ENCODE measurements at places on chromosomes 4 and X.

- no peak for DNase-seq
These were observed 257.6 kb upstream of the CLNK start for GRCh38 chr4:10942156-10942555.

DNA sequence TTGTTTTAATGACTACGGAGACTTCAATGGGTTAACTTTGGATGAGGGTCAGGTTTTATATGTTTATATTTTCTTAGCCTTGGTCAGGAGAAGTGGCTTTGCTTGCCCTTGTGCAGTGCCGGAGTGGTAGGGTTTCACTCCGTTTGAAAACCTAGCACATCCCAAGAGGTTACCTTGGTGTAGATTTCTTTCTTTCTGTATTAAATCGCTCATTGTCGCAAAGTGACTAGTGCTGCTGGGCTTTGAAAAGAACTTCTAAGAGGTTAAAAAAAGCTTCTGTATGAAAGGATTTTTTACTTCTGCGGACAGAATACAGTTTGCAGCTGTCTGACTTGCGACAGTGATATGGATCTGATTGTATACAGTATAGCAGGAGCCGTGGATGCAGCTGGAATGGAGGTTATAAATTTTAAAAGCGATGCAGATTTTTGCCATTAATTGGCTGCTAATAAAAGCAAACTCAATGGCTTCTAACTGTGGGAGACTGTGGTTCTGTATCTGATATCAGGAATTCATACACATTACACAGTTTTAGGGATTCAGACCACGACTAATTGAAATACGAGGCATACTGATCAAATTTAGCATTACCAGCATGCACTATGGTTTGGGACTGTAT, 340.9 kb upstream of the PITX2 start:
- no peak for DNase-seq

GRCh38 chrX:10486373-10486772, 134.0 kb downstream of the MID1 start:
- no peak for DNase-seq

GRCh38 chrX:53253293-53254020, 27.9 kb downstream of the IQSEC2 start:
- DNase-seq: no peak

DNA sequence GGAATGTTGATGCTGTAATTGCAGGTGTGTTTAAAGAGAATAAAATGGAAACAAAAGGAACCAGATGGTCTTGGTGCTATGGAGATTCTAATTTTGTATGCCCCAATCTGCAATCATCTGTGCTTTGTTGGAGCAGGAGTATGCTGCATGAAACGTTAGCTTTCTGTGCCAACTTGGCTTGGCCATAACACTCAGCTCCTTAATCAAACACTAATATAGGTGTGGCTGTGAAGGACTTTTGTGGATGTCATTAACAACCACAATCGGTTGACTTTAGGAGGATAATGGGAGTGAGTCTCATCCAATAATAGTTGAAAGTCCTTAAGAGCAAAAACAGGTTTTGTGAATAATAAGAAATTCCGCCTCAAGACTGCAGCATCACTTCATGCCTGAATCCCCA, 399.2 kb downstream of the NLGN4X start:
- no peak for DNase-seq

DNA sequence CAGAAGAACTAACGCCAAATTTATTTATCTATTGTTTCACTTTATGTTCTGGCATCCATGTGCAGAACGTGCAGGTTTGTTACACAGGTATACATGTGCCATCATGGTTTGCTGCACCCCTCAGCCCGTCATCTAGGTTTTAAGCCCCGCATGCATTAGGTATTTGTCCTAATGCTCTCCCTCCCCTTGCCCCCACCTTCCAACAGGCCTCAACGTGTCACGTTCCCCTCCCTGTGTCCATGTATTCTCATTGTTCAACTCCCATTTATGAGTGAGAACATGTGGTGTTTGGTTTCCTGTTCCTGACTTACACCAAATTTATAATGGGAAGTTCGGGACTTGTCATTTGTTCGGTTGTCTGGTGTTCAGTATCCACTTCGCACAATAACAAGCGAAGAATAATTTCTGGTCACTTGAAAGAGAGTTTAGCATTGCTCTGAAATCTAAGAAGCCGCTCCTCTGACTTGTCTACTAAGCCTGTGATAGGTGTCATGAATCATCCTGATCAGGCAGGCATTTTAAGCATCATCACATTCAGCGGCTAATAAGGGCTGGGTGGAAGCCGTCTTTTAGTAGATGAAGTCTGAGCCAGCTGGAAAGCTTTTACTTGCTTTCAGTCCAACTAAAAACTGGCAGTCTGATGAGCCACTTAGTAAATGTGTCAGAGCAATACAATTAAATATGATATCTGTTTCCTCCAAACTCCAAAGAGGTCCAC, 1065.7 kb upstream of the PABPC4L start:
- DNase-seq: no peak

GRCh38 chr4:8235224-8235623, 34.3 kb upstream of the HTRA3 start:
- DNase-seq: no peak

GRCh38 chr4:38308728-38309311, 348.6 kb downstream of the PTTG2 start:
- DNase-seq: no peak

DNA sequence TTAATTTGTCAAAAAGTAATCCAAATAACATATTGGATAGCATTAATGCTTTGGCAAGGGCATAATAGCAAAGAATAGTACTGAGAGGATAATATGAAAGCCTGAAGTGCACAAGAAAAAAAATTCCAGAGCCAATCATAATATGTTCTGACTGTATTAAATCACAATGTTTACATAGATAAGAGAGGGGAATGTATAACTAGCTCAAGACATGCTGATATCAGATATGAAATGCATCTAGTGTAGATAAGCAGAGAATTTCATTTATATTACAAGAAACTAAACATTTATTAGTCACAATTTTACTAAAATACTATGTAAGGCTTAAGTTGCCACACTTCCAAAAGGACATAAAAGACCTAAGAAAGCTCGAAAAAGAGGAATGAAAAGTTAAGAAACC, 193.3 kb downstream of the BANK1 start:
- no peak for DNase-seq

- no peak for DNase-seq
These were observed 1026.6 kb downstream of the RAPGEF2 start for GRCh38 chr4:160129439-160129838.

DNA sequence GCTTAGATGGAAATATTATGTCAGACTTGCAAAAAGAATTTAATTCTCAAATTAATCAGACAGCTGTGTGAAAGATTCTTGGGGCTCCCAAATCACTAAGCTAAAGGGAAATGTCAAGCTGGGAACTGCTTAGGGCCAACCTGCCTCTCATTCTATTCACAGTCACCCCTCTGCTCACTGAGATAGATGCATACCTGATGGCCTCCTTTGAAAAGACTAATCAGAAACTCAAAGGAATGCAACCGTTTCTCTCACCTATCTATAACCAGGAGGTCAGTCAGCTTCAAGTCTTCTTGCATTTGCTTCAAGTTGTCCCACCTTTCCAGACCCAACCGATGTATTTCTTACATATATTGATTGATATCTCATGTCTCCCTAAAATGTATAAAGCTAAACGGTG, 882.7 kb downstream of the CENPC start:
- DNase-seq: no peak

DNA sequence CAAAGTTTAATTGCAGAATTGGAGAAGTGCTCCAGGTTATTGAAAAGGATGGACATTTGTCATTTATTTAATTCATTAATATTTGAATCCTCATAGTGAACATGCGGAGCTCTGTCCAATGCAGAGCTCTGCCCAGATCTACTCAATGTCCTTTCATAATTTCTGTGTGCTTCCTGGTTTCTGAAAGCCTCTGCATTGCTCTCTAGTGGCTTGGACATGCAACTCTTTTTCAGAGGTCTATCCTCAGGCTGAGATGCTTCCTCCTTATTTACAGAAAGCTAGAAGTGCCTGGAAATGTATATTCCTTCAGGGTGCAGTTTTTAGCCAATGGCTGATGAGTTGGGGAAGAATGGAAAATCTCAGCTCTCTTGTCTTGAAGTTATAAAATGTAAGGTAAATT, 786.1 kb upstream of the AADAT start:
- no peak for DNase-seq

- no peak for DNase-seq
These were observed 425.0 kb upstream of the ATOH1 start for GRCh38 chr4:93403571-93403970.

DNA sequence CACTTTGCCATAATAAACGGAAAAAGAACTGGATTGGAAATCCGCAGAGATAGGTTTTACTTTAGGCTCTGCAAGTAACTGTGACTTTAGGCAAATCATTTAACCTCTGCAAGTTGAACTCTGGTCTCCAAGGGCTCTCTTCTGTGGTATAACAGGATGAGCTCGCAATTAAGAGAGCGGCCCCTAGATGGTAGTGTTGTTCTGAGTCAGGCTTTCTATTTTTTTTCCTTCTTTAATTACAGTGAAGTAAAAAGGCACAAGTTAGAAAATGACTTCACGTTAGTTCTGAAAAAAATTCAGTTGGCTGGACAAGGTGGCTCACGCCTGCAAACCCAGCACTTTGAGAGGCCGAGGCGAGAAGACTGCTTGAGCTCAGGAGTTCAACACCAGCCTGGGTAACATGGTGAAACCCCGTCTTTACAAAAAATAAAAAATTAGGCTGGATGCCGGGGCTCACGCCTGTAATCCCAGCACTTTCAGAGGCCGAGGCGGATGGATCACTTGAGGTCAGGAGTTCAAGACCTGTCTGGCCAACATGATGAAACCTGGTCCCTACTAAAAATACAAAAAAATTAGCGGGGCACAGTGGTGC, 18.0 kb downstream of the RPS3A start:
- peak; percentile 38 for DNase-seq

GRCh38 chr4:179626687-179627086, 2184.4 kb upstream of the AGA start:
- no peak for DNase-seq

DNA sequence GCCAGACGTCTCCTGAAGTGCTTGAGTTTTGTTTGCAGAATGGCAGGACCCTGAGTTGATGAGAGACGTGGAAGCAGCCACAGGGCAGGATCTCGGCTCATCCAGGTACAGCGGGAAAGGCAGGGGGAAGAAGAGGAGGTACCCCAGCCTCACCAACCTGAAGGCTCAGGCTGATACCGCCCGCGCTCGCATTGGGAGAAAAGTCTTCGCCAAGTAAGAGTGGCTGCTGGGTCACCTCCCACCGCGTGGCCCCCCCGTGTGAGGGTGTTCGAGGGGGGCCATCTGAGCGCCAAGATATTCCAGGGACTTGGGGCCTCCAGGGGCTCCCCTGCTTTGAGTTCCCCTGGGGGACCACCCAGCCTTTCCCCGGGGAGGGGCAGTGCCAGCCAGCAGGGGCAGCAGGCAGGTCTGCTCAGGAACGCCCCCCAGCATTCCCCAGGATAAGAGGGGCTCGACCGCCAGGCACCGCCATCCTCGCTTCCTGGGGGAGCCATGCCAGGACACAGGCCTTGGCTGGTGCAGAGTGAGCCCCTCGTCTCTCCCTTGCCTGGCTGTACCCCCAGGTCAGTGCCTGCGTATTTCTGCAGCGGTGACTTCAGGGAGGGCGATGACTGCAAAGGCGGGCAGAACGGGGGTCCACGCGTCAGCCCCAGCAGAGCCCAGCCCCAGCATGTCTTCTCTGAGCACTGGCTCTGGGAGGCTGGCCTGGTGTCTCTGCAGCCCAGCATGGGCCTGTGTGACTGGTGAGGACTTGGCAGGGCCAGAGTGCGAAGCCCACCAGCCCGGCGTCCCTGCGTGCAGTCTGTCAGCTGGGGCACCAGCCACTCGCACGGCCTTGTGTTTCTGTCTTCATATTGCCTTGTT, 22.3 kb downstream of the NKX1-1 start:
- no peak for DNase-seq

- no peak for DNase-seq
These were observed 123.0 kb downstream of the CHRNA9 start for GRCh38 chr4:40458109-40458508.

- DNase-seq: no peak
These were observed 65.6 kb upstream of the BMP2K start for GRCh38 chr4:78710536-78710935.

DNA sequence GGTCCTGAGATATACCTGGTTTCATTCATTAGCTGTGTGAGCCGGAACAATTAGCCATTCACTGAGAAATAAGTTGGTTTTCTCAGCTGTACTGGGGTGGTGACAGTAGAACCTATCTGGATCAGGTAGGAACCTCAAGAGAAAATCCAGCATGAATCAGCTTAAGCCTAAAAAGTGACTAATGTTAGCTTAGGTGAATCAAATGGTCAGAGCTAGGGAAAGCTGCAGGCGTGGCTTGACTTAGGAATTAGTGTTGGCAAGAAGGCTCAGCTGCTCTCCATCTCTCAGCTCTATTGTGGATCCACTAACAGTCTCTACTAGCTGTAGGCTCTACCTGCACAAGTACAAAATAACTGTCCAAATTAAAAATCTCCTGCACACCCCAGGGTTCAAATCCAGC, 1025.5 kb downstream of the RAB28 start:
- DNase-seq: no peak

- DNase-seq: no peak
These were observed 3.0 kb upstream of the KIT start for GRCh38 chr4:54654753-54655152.

- no peak for DNase-seq
These were observed 117.2 kb downstream of the SLIT2 start for GRCh38 chr4:20368926-20369325.

GRCh38 chr4:123121241-123121907, 199.0 kb upstream of the NUDT6 start:
- DNase-seq: no peak

GRCh38 chr4:161937596-161937995, 226.2 kb downstream of the FSTL5 start:
- no peak for DNase-seq
